ENCODE measurements at places on chromosomes 7 and 10.

- no peak for DNase-seq
Measured at GRCh38 chr7:50957431-50957830, 174.7 kb upstream of the GRB10 start.

DNA sequence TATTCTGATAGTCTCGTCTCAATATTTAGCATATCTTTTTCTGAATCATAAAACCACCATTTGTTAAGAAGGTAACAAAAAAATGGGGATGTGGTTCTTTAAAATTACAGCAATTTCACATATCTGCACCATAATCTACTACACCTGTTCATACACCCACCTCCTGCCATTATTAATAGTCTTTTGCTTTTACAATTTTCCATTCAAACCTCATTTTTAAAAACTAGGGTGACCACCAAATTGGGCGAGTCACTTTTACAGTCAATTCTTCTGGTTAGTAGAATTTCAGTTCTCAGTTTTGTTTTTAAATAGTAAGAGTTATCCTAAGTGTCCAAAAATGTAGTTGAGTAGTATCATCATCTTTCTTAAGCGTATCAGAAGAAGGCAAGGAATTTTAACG, 48.4 kb upstream of the GSAP start:
- no peak for DNase-seq

DNA sequence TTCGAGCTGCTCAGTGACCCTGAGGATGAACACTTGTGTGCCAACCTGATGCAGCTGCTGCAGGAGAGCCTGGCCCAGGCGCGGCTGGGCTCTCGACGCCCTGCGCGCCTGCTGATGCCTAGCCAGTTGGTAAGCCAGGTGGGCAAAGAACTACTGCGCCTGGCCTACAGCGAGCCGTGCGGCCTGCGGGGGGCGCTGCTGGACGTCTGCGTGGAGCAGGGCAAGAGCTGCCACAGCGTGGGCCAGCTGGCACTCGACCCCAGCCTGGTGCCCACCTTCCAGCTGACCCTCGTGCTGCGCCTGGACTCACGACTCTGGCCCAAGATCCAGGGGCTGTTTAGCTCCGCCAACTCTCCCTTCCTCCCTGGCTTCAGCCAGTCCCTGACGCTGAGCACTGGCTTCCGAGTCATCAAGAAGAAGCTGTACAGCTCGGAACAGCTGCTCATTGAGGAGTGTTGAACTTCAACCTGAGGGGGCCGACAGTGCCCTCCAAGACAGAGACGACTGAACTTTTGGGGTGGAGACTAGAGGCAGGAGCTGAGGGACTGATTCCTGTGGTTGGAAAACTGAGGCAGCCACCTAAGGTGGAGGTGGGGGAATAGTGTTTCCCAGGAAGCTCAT, 1.1 kb downstream of the DDIT4 start:
- no peak for DNase-seq

- no peak for DNase-seq
Measured at GRCh38 chr10:76993213-76993612, 644.4 kb downstream of the KCNMA1 start.

- DNase-seq: no peak
Measured at GRCh38 chr7:129006636-129007414, 48.1 kb downstream of the TNPO3 start.

DNA sequence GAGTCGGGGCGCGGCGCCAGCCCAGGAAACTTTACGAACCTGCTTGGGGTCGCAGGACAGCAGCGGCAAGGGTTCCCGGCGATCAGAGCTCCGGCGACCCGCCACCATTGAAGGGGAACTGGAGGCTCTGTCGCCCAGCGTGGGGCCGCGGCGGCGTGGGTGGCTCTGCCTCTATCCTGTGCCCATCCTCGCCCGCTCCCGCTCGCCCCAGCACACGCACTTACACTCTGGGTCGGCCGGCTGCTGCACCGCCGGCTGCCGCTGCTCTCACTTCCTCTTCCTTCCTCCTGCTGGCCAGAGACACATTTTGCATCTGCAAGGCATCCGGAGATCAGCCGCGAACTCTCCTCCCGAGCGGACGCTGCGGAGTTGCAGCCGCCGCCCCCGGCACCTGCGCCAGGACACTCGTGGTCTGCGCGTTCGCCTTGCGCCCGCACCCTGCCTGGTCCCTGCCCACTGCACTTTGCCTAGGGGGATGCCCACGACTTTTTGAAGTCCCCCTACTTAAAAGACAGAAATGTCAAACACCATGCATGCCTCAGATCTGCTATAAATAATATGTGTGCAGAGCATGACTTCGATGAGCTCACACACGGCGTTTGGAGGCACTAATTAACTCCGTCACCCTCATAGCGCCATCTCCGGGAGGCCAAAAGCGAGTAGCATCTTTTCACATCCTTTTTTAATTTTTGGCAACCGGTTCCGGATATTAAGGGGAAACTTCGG, at the start of gene ELMO1:
ELMO1 (minus strand) TSS at position 229 of the 726 bp plus-strand sequence. CDS start 106,174 bp downstream, outside the sequence.
- peak; percentile 89 for DNase-seq

DNA sequence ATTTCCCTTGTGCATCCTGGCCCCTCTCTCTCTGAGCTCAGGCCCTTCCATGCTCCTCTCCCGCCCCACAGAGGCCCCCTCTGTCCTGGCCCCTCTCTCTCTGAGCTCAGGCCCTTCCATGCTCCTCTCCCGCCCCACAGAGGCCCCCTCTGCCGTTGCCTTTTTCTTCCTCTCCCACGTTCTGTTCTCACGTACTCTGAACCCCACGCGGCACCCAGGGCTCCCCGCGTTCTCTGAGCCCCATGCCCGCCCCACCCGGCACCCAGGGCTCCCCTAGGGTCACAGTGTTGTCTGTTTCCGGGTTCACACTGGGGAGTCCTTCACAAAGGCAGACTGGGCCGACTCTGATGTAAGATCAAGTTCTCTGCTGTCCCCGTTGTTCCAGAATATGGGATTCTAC, 336.8 kb downstream of the DNAJB6 start:
- no peak for DNase-seq

- no peak for DNase-seq
Measured at GRCh38 chr7:37483627-37484026, 35.0 kb upstream of the ELMO1 start.

- DNase-seq: no peak
Measured at GRCh38 chr7:73426016-73426415, 7.6 kb upstream of the FZD9 start.

DNA sequence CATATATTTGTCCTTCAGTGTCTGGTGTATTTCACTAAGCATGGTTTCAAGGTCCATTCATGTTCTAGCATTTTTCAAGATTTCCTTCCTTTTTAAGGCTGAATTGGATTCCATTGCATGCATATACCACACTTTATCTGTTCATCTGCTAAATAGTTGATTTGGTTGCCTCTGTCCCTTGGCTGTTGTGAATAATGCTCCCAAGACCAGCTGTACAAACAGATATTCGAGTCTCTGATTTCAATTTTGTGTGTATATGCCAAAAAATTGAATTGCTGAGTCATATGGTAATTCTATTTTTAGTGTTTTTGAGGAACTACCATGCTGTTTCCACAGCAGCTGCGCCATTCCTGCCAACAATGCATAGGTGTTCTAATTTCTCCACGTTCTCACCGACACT, 216.4 kb downstream of the NRG3 start:
- no peak for DNase-seq

- DNase-seq: no peak
Measured at GRCh38 chr10:50336140-50336539, 84.8 kb upstream of the ASAH2 start.

GRCh38 chr10:11005725-11006427, 11.8 kb upstream of the CELF2 start:
- DNase-seq: no peak

DNA sequence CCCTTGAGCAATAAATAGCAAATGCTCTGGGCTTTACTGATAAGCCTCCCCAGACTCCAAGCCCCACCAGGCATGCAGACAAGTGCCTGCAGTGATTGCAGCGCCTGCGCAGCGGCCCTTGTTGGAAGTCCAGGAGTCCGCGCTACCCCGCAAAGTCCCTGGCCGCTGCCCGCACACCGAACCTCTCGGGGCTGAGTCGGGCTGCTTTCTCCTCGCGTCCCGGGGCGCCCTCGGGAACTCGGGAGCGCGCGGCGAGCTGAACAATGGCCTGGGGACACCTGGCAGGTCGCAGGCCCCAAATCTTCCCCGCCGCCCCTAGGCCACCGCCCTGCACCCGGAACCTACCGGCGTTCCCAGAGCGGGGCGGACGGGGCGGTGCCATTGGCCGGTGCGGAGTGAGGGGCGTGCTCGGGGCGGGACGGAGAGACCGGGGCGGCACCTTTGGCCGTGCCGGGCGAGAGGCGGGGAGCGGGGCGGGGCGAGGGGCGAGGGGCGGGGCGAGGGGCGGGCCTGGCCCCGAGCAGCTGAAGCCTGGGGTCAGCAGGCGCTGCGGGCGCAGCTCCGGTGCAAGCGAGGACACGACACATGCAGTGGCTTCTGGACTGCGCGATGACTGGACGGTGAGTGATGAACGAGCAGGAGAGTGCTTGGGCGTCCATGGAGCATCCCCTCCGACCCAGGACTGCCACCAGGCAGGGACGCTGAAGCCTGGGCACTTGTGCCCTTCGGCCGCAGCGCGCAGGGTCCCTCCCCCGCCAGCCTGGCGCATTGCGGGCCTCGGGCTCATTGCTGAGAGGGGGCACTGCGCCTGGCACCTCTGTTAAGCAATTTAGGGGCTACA, at the start of gene RASSF4:
RASSF4 (plus strand) TSS at position 556 of the 841 bp plus-strand sequence. CDS start 10,401 bp downstream, outside the sequence.
- peak; percentile 44 for DNase-seq

- DNase-seq: no peak
Measured at GRCh38 chr10:53005612-53006345, 233.2 kb upstream of the MBL2 start.

GRCh38 chr7:106206826-106207541, 77.8 kb downstream of the NAMPT start:
- no peak for DNase-seq

Data from KG1 (cell line).